ENCODE measurements at places on chromosomes 4 and X.

DNA sequence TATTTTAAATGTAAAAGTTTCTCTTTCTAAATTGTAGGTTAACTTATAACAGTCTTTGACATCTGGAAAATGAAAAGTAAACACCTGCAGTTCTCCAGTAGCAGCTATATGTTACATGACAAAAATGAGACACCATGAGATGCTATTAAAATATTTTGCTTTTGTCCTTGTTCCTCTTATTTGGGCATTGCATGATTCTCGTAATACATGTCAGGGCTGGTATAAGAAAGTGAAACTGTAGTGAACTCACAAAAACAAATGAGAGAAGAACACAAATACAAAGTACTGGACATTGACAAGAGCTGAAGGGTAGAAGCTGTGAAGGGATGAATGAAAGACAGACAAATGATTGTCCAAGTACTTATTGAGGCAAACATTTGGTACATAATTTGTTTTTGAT is 9.0 kb downstream of the GK2 start:
- no peak for DNase-seq
- no peaks in the 10 kb centered on the region for H3K4me1 ChIP-seq
- no peak overlapping the region for H3K27ac ChIP-seq
- no peaks in the 10 kb centered on the region for H3K36me3 ChIP-seq
- H3K27me3 ChIP-seq = peaks cover 2% of the 10 kb centered on the region
- H3K4me3 ChIP-seq = no peak overlapping the region

GRCh38 chrX:136198678-136199243 is 51.4 kb downstream of the FHL1 start:
- no peak overlapping the region for H3K4me3 ChIP-seq
- no peak overlapping the region for H3K27ac ChIP-seq
- no peaks in the 10 kb centered on the region for H3K27me3 ChIP-seq
- peaks cover 16% of the 10 kb centered on the region for H3K4me1 ChIP-seq
- peaks cover under 1% of the 10 kb centered on the region for H3K36me3 ChIP-seq
- no peak for DNase-seq

DNA sequence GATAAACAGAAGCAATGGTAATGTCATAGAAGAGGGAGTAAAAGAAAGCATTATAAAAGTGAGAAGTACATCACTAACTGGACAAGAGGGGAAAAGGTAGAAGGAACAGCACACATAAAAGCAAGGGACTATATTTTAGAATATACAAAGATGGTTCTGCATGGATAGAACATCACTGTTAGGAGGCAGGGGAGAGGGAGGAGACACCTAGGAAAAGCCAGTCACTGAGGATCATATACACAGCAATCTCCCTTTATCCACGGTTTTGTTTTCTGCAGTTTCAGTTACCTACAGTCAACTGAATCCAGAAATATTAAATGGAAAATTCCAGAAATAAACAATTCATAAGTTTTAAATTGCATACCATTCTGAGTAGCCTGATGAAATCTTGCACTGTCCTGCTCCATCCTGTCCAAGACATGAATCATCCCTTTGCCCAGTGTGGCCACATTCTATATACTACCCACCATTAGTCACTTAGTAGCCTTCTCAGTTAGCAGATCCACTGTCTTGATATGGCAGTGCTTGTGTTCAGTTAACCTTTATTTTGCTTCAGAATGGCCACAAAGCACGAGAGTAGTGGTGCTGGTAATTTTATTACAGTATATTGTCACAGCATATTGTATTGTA is 74.2 kb downstream of the PPA2 start:
- peaks cover 28% of the 10 kb centered on the region for H3K36me3 ChIP-seq
- peaks cover 4% of the 10 kb centered on the region for H3K4me1 ChIP-seq
- no peaks in the 10 kb centered on the region for H3K27me3 ChIP-seq
- no peak overlapping the region for H3K4me3 ChIP-seq
- H3K27ac ChIP-seq = no peak overlapping the region

DNA sequence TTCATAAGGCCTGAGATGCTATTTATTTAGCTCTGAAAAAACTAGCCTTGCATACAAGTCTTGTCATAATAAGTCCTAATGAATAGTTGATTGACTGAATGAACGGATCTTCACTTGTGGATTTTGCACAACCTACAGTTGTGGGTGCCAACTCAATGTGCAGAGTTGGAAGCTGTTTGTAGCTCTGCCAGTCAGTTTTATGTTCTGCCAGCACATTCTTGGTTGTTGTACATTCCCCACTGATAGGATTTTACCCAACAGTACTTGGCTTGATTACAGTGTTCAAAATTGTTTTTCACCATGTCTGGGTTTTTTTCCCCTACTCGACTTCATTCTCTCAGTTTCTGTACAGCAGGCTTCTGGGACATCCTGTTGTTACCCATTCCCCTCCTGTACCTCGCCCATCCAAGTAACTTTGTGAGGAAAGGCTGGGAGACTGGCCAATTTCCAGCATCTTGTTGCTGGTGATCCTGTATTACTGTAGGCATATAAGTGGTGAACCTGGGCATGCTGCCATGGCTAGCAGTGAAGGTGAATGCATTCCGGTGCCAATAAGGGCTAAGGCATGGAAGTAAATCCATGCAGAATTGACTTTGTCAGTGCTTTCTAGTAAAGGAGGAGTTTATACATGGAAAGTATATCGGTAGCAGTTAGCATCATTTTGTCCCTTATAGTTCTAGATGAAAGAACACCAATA is 22.8 kb downstream of the IL1RAPL1 start:
- H3K27ac ChIP-seq = no peak overlapping the region
- H3K36me3 ChIP-seq = no peaks in the 10 kb centered on the region
- DNase-seq = no peak
- H3K4me1 ChIP-seq = no peaks in the 10 kb centered on the region

- H3K27me3 ChIP-seq = peaks cover 22% of the 10 kb centered on the region
- H3K27ac ChIP-seq = no peak overlapping the region
- DNase-seq = no peak
- no peaks in the 10 kb centered on the region for H3K4me1 ChIP-seq
- no peaks in the 10 kb centered on the region for H3K36me3 ChIP-seq
Measured at GRCh38 chr4:144353292-144353691, 212.8 kb upstream of the GYPA start.

DNA sequence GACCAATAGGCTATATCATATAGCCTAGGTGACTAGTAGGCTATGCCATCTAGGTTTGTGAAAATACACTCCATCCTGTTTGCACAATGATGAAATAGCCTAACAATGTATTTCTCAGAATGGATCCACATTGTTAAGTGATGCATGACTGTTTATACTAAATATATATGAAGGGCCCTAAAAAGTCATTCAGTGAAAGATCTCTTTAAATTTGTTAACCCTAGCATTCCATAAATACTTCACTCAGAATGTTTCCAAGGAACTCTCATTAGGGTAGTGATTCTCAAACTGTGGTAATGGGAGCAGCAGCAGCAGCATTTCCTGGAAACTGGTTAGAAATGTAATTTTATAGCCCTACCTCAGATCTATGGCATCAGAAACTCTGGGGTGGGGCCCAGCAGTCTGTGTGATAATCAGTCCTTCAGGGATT is 74.9 kb downstream of the PRRG1 start:
- H3K27ac ChIP-seq = no peak overlapping the region
- H3K4me1 ChIP-seq = no peaks in the 10 kb centered on the region
- no peaks in the 10 kb centered on the region for H3K36me3 ChIP-seq
- no peak for DNase-seq

- no peak overlapping the region for H3K4me3 ChIP-seq
- H3K36me3 ChIP-seq = peaks cover 5% of the 10 kb centered on the region
- no peak overlapping the region for H3K27ac ChIP-seq
- H3K27me3 ChIP-seq = no peaks in the 10 kb centered on the region
- DNase-seq = no peak
- peaks cover 2% of the 10 kb centered on the region for H3K4me1 ChIP-seq
Measured at GRCh38 chr4:94527556-94528233, 76.0 kb downstream of the PDLIM5 start.

Measured in activated CD4-positive, alpha-beta T cell treated with anti-CD3 and anti-CD28 coated beads for 36 hours (primary cell).